Brain microvascular endothelial cell (primary cell): ENCODE measurements at places on chromosomes 7 and 10.

DNA sequence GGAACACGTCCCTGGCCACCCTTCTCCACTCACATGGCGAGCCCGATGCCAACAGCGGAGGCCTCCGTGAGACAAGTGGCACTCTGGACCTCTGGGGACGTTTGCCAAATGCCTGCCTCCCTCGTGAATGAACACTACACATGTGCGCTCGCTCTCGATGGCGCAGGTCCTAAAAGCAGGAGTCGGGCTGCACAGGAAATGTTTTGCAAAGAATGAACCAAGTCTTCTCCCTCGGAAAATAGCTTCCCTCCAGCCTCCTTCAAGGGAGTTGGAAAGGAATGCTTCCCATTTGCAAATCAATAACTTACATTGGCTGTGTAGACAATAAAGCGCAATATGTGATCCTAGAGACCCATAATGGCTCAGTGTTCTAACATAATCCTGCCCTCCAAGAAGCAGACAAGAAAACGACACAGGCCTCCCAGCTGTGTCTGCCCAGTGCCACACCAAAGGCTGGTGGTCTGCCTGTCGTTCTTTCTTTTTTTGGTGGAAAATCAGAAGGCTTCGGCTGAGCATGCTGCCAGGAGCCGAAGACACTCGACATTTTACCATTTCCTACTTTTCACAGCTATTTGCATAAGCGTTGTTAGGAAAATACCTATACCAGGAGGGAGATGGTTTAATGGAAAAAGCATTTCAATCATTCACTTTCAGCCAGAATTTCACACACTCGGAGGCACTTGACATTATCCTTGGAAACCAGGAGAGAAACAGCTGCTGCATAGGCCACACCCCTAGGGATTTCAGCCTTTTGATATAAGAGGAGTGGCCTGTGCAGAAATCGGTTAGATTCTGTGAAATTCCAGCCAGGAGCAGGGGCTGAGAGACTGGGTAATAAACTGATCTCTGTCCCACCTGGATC, 38.4 kb downstream of the ATXN7L1 start:
- no peak for DNase-seq

- DNase-seq = no peak
Observed at GRCh38 chr10:85067955-85068354, 739.6 kb downstream of the CCSER2 start.

- DNase-seq = no peak
Observed at GRCh38 chr10:131556061-131556896, 244.8 kb upstream of the TCERG1L start.

- DNase-seq = no peak
Observed at GRCh38 chr7:118252087-118252486, 27.6 kb downstream of the ANKRD7 start.

GRCh38 chr10:89879121-89879520, 177.7 kb downstream of the KIF20B start:
- no peak for DNase-seq

- no peak for DNase-seq
Observed at GRCh38 chr7:48634116-48634632, 290.2 kb upstream of the CDC14C start.

DNA sequence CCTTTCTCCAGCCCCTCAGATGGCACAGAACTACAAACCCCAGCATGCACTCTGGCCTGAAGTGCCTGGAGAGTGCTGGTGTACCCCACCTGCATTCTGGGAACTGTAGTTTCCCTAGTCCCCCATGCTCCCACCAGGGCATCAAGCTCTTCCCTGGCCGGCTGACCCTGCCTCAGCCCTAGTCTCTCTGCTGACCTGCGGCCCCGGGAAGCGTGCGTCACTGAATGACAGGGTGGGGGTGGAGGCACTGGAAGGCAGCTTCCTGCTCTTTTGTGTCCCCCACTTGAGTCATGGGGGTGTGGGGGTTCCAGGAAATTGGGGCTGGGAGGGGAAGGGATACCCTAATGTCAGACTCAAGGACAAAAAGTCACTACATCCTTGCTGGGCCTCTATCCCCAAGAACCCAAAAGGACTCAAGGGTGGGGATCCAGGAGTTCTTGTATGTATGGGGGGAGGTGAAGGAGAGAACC, 2.1 kb downstream of the NOS3 start:
- DNase-seq = no peak

DNA sequence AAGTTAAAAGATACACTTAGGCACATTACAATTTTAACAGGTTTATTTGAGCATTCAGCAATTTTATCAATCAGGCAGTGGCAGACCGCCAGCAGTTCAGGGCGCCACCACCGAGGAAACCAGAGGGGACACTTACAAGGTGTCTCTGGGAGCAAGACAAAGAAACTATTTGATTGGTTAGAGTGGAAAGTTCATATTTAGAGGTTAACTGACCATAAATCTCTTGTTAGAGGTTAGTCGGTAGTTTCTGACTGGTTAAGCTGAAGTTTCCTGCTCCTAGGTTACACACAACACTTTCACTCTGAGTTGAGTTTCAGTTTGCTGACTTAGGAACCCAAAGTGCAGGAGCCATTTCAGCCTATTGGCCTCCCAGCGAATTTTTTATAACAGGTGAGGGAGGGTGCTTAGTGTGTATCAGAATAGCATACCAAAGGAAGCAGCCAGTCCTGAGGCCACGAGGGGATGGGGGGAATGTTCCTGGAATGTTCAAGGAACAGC, 10.8 kb upstream of the PVRIG start:
- DNase-seq = no peak

GRCh38 chr10:30510184-30510931, 76.4 kb downstream of the MAP3K8 start:
- DNase-seq = peak; percentile 84

- no peak for DNase-seq
Observed at GRCh38 chr7:152674860-152675758, 832 bp downstream of the XRCC2 start.

GRCh38 chr10:112769081-112769480, 181.0 kb upstream of the TCF7L2 start:
- DNase-seq = no peak

- no peak for DNase-seq
Observed at GRCh38 chr10:128339753-128340152, 213.5 kb upstream of the MKI67 start.

DNA sequence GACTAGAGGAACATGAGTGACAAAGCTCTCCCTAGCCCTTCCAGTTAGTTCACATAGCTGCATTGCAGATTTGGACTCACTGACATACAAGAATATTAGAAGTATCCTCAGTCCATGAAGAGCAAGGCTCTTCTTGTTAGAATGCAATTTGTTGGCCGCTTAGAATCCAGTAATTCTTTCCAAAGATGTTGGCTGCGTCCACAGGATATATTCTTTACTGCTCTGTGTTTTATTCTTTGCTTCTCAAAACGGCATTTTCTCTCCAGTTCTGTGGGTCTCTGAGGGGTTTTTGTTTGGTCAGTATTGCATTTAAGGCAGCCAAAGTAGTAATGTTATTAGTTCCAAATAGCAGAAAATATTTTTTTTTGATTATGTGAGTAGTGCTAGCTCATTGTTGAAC, 588.6 kb downstream of the DNAJB9 start:
- DNase-seq = no peak

- peak; percentile 94 for DNase-seq
Observed at GRCh38 chr7:158710651-158711102, 6.1 kb upstream of the NCAPG2 start.

DNA sequence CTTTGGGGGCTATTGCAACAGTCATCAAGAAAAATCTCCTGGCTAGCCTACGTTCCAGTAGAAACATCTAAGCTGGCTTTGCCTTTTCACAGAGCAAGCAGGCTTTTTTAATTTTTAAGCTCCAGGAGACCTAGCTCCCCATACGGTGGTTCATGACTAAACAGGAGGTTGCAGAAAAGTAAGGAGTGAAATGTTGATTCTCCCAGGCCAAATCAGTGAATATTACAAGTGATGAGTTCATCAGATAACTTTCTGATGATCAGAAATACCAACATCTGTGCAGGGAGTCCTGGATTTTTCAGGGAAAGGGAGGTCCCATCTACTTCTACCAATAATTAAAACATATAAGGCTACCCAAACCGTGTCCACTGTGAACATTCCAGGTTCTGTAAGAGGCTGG, 477.3 kb upstream of the CELF2 start:
- DNase-seq = no peak

GRCh38 chr10:26779176-26779860, 81.4 kb downstream of the ABI1 start:
- DNase-seq = no peak

DNA sequence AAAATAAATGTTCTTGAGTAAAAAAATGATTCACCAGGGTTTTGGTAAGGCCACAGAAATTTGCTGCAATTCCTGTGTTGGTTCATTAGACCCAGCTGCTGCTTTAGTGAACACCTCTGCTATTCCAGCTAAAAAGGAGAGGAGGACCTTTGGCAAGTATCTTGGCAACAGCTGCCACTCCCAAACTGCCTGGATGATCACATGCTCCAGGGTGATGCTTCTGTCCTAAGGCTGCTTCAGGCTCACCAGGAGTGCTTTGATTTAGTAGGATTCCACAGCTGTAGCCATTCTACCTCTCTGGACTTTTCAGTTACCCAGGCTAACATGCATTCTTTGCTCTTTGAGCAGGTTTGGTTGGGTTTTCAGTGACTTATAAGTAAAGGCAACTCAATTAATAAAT, 82.6 kb upstream of the NPVF start:
- DNase-seq = no peak

GRCh38 chr7:150311711-150312110, 11.4 kb upstream of the LRRC61 start:
- no peak for DNase-seq

DNA sequence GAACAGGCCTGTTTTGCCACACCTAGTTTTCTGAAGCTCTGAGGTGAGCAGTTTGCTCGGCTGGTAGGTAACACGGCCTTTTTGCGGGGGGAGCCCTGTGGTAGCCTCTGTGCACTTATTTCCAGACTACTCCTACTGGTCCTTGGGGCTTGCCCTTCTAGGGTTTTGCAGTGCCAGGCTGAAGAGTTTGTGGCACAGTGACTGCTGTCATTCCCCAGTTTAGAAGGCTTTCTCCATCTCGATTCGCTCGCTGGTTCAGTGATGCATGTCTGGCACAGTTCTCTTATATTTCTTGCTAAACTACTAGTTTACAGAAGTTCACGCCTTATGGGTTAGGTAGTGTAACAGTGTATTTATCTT, 711 bp downstream of the KIF20B start:
- DNase-seq = peak; percentile 1

DNA sequence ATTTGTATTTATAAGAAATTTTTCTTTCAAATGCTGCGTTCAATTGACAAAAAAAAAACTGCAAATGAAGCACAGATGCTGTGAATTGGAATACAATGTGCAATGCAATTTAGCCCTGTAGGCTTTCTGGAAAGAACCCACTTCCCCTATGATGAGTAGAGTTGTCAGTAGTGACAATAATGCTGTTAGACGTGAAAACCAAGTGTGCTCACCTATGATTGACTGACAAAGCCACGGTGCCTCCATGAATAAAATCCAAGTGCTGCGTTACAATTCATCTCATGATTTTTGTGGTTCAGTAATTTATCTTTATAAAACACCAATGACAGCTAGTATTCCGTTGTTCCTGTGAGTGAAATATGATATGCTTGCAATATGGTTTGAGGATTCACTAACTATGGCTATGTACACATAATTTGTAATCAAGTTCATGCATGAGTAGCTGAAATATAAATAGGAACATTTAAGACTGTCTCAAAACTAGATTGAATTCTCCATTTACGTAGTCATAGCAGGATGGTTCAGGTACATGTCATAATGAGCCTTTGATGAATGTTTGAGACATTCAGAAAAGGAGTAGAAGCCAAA, 1160.3 kb downstream of the CNTNAP2 start:
- no peak for DNase-seq

- DNase-seq = no peak
Observed at GRCh38 chr7:136605532-136606329, 262.7 kb upstream of the CHRM2 start.

DNA sequence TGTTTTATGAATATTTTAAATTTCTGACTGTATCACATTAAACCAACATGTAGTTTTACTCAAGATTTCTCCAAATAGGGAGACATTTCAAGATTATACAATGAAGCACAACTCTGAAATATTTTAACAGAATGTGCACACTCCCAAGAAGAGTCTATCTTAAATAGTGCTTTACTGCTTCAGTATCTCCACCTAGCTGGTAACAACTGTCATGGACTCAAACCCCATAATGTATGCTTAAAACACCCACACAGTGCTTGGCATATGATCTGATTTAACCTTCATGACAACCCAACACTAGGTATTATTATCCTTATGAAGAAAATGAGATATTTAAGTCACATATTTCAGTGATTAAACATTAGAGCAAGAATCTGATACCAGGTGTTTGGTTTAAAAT, 45.9 kb downstream of the ASZ1 start:
- no peak for DNase-seq

- peak; percentile 89 for DNase-seq
Observed at GRCh38 chr10:114632869-114633715, 25.0 kb downstream of the ABLIM1 start.

DNA sequence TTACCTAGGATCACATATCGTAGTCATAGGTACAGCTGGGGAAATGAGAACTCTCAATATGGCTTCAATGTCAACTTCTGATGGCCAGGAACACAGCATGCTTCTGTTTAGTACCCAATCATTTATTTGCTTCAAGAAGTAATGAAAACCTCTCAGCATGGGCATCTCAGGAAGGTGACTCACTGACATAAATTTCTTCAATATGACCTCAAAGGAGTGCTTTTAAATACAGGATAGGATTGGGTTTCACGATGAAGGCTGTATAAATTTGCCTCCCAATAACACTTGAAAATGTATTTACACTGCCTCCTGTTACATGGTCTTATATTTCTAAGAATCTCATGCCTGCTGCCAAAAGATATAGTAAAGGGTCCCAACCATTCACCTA, 15.1 kb downstream of the ITGA8 start:
- peak; percentile 23 for DNase-seq

- no peak for DNase-seq
Observed at GRCh38 chr7:117322741-117323304, at the start of gene WNT2. Gene WNT2 (minus strand): TSS chr7:117323058. CDS start chr7:117322989, 69 bp downstream.

DNA sequence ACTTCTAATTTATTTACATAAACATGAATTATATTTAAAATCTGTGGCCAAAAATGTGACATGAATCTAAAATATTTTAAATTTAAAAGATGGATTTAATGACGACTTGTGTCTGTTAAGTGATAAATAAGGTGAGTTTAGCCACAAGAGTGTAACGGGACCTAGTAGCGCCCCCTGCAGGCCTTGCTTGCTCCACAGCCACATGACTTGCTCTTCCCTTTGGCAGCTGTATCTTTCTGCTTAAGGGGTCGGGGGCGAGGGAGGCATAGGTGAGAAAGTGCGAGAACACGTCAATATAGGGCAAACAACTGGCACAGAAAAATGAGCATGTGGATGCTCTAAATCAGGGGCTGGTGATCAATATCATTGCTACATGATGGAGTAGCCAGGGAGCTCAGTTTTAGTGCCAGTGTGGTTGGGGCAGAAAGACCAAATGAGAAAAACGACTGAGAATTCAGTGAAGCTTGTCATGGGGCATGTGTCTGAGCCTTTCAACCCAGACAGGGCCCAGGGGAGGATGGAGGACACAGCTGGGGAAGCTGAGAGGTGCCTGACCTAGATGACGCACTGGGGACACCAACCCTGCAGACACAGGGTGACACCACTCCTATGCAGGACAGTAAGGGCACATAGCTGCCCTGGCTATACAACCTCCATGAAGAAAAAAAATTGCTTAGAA, 49.8 kb downstream of the PAXIP1 start:
- DNase-seq = peak; percentile 12
